Fibroblast of skin of right biceps (primary cell): ENCODE measurements at places on chromosomes 1 and 21.

DNA sequence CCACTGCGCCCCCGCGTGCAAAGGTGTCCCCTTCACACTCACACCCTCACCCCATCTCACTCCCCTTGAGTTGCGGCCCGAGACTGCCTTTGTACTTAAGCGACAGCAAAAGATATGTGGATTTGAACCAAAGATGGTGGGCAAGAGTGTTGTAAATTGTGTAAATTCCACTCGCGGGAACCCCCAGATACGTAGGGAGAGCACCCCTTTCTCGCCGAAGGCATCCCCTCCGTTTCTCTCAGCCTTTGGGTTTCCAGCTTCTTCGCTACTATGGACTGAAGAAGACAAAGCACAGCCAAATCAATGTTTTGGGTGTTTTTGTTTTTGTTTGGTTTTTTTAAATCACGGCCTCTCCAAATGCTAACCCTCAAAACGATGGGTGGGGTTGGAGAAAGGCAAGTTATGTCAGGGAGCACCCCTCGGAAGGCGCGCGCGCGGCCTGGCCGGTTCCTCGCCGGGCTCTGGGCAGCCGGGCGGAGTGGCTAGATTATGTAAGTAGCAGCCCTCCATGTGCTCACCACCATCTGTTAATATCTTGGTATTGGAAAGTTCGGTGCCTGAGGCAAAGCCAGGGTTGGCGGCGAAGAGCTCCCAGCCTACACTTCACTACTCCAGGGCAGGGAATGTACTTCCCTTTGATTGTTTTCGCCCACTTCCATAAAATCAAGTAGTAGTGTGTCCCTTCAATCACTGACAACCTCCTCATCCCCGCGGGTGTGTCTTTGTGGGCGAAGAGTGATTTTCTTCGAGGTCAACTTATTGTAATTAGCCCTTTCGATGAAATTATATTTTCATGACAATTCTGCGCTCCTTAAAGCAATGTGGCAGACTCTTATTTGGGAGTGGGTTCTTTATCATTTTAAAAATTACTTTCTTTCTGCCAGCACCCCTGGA, 4.0 kb upstream of the PROX1 start:
- DNase-seq, result no peak

DNA sequence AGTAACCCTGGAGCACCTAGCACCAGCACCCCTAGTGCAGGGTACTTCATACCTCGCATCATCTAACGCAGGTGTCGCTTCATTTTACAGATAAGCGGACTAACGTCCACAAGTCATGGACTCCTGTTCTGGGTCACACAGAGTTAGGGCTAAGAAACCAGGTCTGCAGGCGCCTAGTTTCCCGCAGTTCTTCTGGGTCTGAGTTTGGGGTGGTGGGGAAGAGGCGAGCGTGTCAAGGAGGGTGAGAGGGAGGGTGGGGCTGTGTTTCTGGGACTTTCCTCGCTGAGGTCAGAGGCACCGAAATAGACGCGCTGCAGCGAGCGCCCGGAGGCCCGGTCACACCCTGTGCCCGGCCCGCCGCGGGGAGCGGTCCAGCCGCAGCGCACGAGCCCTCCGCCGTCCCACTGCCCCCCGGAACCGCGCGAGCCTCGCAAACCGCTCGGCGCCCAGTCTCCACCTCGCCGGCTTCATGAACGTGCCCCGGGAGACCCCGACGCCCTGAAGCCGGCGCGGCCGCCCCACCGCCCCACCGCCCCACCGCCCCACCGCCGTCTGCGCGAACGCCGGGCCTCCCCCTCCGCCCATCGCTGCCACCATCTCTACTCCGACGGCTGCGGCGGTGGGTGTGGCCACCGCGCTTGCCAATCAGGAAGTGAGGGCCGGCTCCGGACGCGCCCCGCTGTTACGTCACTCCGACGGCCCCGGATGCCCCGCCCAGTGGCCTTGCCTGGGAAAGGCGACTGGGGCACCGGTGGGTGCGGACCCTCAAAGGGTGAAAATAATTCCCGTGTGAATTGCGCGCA, 12.3 kb downstream of the IFI6 start:
- peak; percentile 86 for DNase-seq

GRCh38 chr21:33490991-33491372, 534 bp downstream of the DNAJC28 start:
- no peak for DNase-seq

- peak; percentile 57 for DNase-seq
Measured at GRCh38 chr1:60255565-60255964, 182.0 kb upstream of the C1orf87 start.

DNA sequence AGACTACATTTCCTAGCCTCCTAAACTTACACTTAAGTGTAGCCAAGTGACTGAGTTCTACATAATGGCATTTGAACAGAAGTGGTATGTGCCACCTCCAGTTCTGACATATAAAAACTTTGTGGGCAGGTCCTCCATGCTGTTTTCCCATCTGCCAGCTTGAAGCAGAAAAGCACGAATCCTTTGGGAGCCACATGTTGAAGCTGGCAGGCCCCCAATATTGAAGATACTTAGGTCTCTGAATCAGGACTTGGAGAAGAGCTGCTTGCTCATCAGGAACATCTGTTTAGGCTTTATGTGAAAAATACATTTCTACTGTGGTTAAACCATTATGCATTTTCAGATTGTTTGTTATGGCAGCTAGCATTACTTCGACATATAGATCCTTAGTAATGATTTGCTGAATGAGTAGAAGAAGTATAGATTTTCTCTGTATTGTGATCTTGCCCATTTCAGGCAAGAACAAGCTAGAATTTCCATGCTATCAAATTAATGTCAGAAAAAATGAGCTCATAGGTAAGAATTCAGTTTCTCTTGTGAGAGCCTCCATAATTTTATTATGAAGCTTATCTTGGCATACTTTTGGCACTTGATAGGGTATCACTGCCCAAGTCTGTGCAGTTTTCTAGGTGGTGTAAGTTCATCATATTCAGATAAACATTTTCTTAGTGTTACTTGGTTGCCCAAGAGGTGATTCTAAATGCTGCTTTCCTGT, 68.4 kb downstream of the GDAP2 start:
- DNase-seq, result peak; percentile 88

- DNase-seq, result peak; percentile 49
Measured at GRCh38 chr1:150813028-150813707, 5.1 kb upstream of the CTSK start.

DNA sequence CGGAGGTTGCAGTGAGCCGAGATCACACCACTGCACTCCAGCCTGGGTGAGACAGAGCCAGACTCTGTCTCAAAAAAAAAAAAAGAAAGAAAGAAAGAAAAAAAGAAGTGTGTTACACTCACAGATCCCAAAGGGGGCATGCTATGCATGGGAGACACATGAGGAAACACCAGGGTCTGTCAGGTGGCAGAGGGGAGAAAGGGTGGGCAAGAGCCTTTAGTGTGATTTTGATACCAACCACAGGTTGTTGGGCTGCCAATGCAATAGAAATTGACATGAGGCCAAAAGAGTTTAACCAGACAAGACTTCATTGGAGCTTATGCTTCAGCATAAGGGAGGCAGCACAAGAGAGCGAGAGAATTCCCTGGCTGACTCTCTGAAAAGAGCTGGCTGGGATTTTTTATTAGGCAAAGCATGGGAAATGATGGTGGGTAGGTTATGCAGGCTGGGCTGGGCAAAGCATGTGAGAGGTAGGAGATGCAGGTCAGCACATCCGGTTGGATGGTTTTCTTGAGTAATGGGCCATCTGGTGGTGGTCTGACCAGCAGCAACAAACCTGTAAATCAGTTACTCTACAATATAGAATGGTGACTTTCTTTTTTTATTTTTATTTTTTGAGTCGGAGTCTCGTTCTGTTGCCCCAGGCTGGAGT, 11.7 kb upstream of the EXTL1 start:
- DNase-seq, result no peak

- no peak for DNase-seq
Measured at GRCh38 chr1:223270155-223270554, 93.8 kb downstream of the SUSD4 start.

DNA sequence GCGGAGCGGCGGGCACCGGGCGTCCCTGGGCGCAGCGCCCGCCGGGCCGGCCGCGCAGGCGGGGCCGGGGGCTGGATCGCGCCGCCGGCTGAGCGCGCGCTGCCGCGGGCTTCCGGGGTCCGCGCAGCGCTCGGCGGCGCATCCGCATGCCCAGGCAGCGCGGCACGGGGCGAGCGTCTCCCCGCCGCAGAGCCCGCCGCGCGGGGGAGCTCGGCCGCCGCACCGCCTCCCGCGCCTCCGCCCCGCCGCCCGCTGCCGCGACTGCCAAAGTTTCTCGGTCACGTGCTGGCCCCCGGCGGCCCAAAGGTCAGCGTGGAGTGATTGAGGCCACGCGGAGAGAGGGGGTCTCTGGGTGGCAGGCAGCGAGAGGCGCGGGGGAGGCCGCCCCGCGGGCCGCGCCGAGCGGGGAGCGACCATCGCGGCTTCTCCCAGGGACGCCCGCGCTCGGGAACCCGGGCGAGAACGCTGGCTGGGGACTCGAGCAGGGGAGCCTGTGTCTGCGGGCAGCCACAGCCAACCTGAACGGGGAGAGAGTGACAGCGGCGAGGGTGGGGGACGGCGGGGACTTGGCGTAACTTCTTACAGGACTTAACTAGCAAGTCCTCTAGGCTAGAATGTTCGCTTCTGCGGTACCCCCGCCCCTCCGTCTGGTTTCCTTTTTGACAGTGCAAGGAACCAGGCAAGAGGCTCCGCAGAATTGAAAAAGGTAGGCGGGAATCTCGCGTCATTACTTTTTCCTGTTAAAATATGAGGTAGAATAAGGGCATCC, at the start of gene ILDR2:
ILDR2 (minus strand) TSS at position 180 of the 769 bp plus-strand sequence. CDS start 272 bp downstream, outside the sequence.
- peak; percentile 16 for DNase-seq

- DNase-seq, result no peak
Measured at GRCh38 chr1:163346326-163346870, 24.6 kb downstream of the NUF2 start.

- DNase-seq, result peak; percentile 59
Measured at GRCh38 chr1:180947901-180948640, 35.4 kb downstream of the KIAA1614 start.

DNA sequence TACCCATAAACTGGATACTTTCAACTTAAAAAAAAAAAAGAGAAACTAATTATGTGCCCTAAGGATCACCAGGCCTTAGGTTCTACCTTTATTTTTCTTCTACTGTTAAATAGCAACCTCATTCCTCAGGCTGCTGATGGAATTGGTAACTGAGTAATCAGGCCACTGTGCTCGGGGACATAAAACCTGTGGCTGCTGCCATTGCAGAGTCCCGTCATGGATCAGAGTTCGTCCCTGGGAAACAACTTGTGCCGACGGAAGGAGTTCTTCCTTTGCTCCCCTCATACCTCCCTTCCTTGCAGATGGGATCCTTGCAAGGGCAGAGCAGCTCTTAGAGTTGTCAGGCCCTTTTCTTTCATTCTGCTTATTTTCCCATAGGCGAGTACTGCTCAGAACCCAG, 123.6 kb downstream of the PBX1 start:
- no peak for DNase-seq

DNA sequence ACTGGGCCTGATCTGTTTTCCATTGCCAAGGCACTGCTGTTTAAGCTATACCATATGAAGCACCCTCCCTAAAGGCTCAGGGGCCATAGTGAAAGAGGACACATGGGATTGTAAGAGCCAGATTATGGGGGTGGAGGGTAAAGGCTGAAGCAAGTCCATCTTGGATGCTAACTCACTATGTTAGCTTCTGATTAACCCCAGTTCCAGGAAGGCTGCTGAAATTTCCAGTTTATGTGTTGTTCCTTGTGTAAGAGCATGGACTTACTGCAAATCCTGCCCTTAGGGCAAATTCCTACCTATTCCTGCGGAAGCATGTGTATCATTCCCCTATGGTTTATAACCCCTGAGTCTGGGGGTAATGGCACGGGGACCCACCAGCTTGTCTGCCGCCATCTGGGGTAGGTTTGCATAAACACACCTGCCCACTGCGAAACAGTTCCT, 91.8 kb upstream of the SERBP1 start:
- no peak for DNase-seq

DNA sequence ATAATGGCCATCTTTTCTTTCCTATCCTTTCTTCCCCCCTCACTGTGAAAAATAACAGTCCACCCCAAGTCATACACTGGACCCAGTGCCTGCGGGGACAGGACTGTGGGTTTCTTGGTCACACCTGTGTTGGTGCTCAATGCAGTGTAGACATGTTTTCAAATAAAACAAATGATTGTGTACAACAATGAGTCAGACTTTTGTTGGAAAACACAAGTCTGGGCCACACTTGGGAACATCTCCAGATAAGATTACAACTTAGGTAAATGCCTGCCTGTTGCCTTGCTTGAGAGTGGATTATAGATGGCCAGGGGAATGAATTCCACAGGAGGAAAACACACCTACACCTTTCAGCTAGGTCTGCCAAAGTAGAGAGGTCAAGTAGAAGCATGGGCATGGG, 34.1 kb downstream of the PDPN start:
- DNase-seq, result no peak

GRCh38 chr1:235745503-235746136, 96.0 kb upstream of the GNG4 start:
- peak; percentile 64 for DNase-seq

GRCh38 chr1:184664661-184665060, 90.0 kb downstream of the EDEM3 start:
- DNase-seq, result no peak

DNA sequence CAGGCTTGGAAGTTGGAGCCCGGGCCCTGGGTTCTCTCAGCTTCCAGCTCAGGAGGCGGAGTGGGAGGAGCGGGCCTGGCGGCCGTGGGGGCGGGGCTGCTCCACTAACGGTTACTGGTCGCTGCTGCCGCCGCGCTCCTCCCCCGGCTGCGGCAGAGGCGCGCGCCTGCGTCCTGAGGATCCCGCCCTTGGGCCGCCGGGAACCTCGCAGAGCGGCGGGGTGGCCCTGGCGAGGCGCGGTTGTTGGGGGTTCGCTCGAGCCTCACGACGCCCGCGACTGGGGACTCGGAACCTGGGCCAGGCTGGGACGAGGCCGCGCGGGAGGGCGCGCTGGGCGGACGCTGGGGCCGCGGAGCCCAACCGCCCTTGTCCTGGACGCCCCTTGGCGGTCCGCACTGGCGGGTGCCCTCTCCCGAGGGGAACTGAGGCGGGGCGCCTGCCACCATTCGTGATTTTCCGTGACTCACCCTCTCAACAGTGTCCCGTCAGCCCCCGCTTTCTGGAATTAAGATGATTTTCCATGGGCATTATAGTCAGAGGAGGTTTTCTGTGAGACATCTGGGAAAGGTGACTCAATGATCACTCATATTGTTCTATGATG, 34.1 kb downstream of the OR2G3 start:
- peak; percentile 53 for DNase-seq

GRCh38 chr1:1940123-1940425, 21.0 kb upstream of the TMEM52 start:
- no peak for DNase-seq
